Bone marrow (tissue), 2 donors: ENCODE measurements at places on chromosomes 3 and 15.

GRCh38 chr3:87270908-87271700, 5.3 kb downstream of the POU1F1 start:
- DNase-seq: peak; percentile 71

DNA sequence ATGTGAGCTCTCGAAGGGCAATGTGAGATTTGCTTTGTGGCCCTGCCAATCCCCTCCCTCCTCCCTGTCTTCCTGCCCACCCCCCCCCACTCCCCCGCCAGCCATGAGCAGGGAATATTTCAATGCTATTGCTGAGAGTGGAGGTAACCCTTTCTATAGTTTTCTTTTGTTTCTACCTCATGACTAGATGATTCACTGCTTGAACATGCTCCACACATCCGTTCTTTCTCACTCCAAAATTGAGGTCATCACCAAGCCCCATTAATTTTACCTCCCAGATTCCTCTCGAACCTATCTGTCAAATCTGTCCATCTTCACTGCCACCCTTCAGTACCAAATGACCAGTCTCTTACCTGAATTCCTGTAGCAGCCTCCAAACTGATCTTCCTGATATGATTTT, 12.2 kb downstream of the ZNF774 start:
- DNase-seq: no peak

DNA sequence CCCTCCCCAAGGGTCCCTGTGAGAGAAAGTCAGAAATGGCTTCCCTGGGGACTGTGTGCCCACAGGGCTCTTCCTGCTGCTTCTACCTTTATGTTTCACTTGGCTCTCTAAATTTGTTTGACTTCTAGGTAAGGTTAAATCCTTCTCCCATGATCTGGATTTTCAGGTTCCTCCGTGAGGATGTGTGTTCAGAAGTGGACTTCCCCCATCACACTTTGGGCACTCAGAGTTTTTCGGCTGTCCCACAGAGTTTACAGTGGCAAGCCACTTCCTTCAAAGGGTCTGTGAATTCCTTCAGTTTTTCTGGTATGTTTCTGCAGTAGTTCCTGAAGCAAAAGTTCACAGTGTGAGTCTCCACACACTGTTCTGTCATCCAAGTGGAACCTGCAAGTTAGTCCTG, 30.9 kb upstream of the RARB start:
- DNase-seq: no peak

GRCh38 chr3:154285221-154285620, 39.1 kb downstream of the DHX36 start:
- no peak for DNase-seq

DNA sequence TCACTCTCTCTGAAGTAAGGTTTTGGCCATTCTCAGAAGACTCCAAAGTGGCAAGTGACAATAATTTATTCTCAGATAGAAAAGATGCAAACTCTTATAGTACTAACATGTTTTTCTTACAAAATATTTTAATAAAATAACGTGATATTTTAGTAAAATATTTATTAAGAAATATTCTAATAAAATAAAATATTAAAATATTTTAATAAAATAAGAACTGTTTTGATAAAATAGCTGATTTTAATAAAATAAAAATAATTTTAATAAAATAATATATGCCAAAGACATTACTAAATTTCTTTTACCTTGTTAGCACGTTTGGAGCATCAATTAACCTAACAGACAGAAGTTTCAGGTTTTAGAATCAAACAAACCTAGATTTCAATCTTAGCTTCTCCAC, 424.0 kb upstream of the NECTIN3 start:
- no peak for DNase-seq

DNA sequence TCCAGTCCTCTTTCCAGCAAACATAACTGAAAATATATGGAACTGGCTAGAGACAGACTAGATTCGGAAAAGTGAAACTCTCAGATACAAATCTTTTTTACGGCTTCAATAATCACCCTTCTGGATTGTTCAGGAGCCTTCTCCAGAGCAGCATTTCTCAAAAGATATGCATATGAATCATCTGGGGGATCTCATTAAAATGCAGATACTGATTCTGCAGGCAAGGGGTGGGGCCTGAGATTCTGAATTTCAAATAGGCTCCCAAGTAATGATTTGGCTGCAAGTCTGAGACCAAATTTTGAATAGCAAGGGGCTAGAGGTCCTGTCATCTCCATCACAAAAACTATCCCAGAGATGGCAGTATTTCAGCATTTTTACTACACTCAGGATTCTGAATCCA, 165.4 kb downstream of the CTNNB1 start:
- no peak for DNase-seq

- no peak for DNase-seq
Observed at GRCh38 chr3:53089511-53089910, 40.7 kb downstream of the RFT1 start.

- DNase-seq: no peak
Observed at GRCh38 chr3:126758026-126758425, 54.0 kb downstream of the CHCHD6 start.

- DNase-seq: no peak
Observed at GRCh38 chr15:32096916-32097617, 66.8 kb downstream of the CHRNA7 start.

DNA sequence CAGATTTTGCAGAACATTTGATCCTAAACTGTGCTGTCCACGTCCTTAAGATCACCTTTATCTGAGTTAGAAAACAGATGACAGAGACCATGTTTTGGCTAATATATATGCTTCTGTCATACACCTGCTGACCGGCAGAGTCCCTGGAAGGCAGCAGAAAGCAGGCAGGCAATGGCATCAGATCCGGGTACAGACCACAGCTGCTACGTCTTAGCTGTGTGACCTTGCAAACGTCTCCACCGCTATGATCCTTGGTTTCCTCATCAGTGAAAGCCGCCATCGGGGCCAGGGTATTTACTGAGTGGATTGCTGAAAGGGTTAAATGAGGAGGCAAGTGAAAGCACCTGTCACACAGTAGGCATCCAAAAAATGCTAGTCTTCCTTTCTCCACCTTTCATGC, 72.1 kb downstream of the ABTB1 start:
- DNase-seq: no peak

GRCh38 chr15:61613729-61614128, 384.6 kb upstream of the RORA start:
- DNase-seq: no peak

- no peak for DNase-seq
Observed at GRCh38 chr3:168342946-168343850, 247.5 kb upstream of the GOLIM4 start.

DNA sequence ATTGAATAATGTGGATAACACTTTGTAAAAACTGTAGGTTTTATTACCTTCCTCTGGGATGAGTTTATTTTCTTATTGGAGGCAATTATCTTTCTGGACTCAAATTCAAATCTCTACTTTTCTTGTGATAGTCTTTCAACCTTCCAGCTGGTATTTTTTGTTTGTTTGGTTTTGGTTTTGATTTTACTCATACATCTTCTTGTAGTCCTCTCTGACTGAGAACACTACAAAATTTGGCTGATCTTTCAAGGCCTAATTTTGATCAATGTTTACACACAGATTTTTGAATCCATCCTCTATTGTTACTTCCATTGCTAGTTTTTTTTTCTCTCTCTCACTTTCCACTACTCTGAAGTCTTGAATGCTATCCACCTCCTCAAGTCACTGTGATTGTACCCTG, 303.8 kb upstream of the NECTIN3 start:
- no peak for DNase-seq

- no peak for DNase-seq
Observed at GRCh38 chr3:189911001-189911400, 209.7 kb downstream of the P3H2 start.

DNA sequence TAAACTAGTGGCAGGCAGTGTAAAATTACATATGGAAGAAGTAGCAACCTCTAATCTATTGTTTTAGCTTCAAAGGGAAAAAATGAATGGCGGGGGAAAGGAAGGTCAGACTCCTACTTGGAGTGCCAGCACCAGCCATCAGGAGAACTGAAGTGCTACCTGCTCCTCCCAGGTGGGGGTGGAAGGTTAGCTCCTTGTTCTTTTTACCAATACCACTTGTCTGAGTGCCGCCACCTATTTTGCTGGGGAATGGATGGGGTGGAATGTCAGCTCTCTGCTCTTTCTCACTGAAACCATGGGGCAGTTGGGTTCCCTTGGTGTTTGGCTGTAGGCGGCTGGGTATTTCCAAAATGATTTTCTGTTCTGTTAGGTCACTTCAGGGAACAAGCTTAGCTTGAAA, 428.7 kb upstream of the EPHA3 start:
- DNase-seq: no peak

GRCh38 chr15:71131601-71132362, 16.5 kb downstream of the THSD4 start:
- DNase-seq: no peak

GRCh38 chr15:62455441-62455921, 290.4 kb upstream of the C2CD4B start:
- DNase-seq: no peak

DNA sequence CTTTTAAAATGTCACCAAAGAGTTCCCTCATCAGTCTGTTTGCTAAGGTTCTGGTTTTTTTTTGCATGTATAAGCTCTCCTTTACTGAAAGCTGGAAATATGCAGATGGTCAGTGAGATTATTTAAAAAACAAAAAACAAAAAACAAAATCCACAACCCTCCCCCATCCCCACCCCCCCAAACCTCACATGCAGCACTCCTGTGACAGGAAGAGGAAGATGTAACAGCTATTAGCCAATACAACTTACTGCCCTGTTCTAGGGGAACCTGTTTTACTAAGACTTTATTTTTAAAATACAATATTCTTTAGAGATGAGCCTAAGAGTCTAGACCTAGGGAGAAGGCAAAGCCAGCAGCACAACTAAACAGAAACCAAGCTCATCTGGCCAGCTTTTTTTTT, 39.5 kb downstream of the ANP32A start:
- no peak for DNase-seq

DNA sequence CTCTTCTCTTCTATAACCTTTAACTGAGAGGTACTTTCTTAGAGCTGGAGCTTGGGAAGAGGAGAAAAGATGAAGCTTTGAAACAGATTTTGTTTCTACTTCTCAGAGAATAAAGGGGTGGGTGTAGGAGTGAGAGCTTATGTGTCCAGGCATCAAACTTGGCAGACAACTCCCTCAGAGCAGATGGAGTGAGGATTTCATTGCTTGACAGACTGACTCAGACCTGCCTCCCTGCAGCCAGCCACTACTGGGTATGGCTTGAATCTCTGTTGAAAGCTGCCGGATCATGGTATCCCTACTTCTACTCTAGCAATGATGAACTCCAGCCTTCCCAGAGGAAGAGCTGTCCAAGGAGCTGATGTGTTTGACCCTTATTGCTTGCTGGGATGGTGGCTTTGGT, 36.7 kb downstream of the SYN2 start:
- DNase-seq: no peak

DNA sequence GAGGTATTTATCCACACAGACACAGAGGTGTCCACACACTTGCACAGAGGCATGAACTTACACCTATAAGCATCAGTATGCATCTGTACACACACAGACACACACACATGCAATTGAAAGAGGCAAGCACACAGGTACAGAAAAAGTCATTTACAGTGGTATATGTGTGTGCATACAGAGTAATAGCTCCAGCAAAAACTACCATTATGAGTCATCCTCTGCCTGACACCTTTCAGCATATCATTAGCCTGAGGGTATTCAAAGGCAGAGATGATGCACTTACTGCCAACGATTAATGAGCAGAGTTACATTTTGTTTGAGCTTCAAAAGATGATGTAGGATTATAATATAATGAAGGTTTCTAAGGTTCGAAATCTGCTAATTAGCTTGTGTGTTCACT, 100.3 kb upstream of the TPRG1 start:
- no peak for DNase-seq

- DNase-seq: no peak
Observed at GRCh38 chr3:103711670-103712069, 1276.9 kb downstream of the ZPLD1 start.

- DNase-seq: no peak
Observed at GRCh38 chr3:42807929-42808328, 1.3 kb upstream of the ACKR2 start.

DNA sequence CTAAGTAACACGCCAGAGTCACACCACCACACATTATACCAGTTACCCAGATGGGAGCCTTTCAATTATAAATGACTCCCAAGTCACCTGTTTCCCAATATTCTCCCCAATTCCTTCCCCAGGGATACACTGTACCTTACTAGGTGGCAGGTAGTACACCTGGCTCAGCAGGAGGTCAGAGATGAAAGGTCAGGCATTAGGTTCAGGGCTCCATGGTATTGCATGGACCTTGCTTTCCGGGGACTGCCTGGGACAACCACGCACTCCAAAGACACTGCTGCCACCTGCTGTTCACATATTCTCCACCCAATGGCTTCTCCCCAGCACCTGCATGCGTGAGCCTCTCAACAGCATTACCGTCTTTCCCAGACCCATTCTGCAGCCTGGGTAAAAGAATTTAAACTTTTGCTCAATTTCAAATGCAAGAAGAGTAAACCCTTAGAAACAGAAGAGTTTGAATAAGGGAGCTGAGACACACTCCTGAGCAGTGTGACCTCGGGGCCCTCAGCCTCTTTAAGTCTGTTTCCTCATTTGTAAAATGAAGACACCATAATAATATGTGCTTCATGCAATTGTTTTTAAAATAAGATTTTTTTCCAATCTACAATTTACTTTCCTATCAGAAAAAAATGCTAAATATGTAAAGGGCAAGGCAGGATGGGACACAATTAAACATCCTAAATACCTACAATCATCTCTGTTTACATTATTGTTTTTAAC, 28.0 kb upstream of the LACTB start:
- peak; percentile 37 for DNase-seq

DNA sequence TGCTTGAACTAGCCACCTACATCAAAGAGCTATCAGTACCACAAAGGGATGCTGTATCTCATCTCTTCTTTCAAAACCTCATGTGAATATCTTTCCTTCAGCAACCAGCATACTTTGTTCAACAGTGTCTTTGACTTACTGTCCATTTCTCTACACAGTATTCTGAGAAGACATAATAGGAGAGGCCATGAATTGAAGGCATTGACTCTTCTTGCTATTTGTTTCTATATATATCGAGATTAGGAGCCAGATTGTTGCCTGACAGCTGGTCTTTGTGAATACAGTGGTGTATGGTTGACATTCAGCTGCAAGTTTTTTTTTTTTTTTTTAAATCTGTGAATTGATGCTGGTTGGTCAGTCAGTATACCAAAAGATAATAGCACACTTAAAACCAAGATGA, 12.1 kb upstream of the CSRNP1 start:
- DNase-seq: no peak

DNA sequence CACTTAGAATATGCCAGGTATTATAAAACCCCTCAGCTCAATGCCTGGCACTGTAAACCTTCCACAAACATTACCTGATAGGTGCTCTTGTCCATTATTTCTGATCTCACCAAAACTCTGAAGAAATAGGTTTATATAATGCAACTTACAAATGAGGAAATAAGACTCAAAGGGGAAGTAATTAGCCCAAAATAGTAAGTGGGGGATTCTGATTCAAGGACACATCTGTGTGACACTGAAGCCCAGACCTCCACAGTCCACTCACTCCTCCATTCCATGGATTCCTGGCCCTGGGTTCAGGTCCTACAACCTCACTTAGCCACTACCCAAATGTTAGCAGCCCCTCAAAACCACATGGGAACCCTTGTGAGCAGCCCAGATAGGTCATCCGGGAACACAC, 49.9 kb downstream of the TRANK1 start:
- peak; percentile 10 for DNase-seq
